NCI-H510A treated with DMSO at 0.1 percent for 48 hours (cell line): ENCODE measurements at places on chromosomes 4 and X.

GRCh38 chr4:118772081-118772766 lies 63.7 kb downstream of the SEC24D start:
- DNase-seq: peak; percentile 52

DNA sequence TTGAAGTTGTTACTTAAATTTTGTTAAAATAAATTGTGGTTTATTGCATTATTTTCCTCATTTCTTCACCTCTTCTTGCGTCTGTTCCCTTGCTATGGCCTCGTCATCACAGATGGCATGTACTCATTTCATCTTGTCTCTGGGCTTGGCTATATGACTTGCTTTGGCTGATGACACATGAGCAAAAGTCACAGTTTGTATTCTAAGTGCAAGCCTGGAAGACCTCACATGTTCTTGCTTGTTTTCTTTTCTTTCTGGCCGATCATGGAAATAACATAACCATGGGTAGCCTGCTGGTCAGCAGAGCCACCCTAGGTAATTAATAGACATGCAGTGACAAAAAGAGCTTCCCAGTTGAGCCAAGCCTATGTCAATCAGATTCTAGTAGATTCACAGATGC lies 527.9 kb downstream of the SPRY1 start:
- DNase-seq: no peak

- DNase-seq: peak; percentile 39
These were observed at the start of gene ZCCHC12 for GRCh38 chrX:118823263-118824172. Gene ZCCHC12, plus strand, starts transcription at chrX:118823824. Its CDS starts 1,421 bp downstream, at chrX:118825245.

DNA sequence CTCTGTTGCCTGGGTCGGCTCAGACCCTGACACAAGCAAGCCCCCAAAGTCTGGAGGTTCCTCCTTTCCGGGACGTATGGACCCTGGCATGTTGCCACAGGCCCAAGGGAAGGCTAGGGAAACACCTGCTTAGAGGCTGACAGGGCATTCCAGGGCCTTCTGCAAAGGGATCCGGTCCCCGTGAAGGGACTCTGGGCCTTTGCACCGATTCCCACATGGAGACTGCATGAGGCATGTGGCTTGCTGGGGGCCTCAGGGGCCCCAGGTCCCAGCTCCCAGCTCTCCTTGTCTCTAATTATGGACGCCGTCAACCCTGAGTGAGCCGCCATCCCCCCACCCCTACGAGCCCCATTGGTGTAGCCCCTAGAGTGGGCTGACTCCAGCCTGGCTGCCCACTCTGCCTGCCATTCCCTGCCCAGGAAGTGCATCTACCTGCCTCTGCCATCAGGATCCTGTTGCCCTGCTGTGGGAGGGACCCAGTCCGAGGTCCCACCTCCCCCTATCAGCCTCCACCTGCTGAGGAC lies 4.2 kb upstream of the RGS12 start:
- no peak for DNase-seq

- no peak for DNase-seq
These were observed 21.8 kb downstream of the NOP14 start for GRCh38 chr4:2941138-2942036.

- DNase-seq: peak; percentile 71
These were observed 27.3 kb upstream of the STS start for GRCh38 chrX:7119950-7120877.

GRCh38 chr4:158176108-158176507 lies 3.3 kb upstream of the GASK1B start:
- no peak for DNase-seq

DNA sequence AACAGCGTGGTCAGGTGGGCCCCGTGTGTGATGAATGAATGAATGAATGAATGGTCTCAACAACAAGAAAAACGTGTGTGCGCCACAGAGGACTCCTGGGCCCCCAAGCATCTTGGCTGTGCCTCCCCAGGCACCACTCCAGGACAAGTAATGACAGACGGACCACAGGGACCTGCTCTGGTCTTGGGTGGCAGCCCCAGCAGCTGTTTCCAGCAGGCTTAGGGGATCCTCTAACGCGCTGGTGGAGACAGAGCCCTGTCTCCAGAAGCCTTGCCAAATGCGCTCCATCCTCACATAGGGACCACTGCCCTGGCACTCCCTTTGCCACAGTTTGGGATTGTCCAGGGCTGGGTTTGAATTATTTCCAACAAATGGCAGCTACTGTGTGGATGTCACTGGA lies 39.1 kb downstream of the PSAPL1 start:
- no peak for DNase-seq

DNA sequence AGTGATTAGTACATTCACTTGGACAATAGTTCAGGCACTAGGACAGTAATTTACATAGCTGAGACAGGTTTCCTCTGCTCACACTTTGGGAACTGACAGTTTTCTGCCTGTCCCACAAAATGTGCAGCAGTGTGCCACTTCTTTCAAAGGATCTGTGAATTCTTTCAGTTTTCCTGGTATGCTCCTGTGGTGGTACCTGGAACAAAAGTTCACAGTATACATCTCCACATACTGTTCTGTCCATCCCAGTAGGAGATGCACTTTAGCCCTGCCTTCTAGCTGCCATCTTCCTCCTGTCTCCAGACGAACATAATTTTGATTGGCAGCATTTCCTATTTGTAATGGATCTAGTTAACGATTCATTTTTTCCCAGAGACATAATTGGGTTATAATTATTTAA lies 360.8 kb upstream of the CXorf51B start:
- DNase-seq: no peak

- no peak for DNase-seq
These were observed 78.7 kb downstream of the SUPT20HL2 start for GRCh38 chrX:24235084-24235710.

GRCh38 chrX:23465105-23465791 lies 130.6 kb downstream of the PTCHD1 start:
- DNase-seq: no peak

DNA sequence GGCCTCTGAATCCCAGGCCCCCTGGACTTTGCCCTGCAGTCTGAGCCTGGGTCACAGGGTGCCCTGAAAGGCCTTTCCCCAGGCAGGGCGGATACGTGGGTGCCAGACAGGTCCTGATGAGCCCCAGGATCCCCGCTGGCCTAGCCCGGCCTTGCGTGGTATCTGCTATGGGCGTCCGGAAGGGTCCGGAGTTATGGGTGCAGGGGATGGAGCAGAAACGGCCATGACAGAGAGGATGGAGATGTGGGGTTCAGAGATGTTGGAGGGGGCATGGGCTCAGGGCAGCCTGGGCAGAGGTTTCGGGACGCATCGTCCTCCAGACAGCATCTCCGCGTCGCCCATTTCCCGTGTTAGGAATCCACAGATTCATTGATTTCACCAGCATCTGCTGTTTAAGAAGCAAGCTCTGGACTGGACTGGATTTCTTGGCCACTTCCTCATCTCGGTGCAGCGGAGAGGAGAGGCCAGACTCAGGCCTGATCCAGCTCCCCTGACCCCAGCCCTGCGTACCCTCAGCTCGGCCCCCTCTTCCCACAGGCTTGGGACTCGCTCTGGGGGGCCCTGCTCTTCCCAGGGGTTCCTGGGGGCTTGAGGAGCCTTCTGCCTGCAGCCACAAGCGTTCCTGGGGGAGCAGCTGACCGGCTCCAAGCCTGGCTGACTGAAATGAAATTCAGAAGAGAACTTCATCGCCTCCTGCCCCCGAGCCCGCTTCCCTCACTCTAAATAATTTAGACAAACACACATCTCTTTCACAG lies 86.9 kb upstream of the ADRA2C start:
- no peak for DNase-seq

- peak; percentile 93 for DNase-seq
These were observed 62.4 kb downstream of the NPFFR2 start for GRCh38 chr4:72094059-72094797.

GRCh38 chrX:26375346-26375745 lies 159.4 kb downstream of the MAGEB5 start:
- DNase-seq: no peak

DNA sequence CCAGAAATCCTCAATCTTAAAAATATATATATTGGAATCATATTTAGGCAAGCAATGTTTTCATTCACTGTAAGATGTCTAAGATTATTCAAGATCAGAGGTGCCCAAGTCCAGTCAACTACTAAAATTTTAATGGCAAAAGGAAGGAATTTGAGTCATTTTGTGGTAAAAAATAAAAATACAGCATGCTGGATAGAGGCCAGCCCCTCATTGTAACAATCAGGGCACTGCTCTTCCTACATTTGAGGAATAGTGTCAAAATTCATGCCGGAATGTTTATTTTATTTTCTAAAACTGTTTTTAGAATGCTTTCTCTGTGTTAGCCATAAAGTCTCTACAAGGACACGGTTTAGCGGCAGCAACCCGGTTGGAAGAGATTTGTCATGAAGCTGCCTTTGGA lies 49.9 kb upstream of the SRD5A3 start:
- no peak for DNase-seq

DNA sequence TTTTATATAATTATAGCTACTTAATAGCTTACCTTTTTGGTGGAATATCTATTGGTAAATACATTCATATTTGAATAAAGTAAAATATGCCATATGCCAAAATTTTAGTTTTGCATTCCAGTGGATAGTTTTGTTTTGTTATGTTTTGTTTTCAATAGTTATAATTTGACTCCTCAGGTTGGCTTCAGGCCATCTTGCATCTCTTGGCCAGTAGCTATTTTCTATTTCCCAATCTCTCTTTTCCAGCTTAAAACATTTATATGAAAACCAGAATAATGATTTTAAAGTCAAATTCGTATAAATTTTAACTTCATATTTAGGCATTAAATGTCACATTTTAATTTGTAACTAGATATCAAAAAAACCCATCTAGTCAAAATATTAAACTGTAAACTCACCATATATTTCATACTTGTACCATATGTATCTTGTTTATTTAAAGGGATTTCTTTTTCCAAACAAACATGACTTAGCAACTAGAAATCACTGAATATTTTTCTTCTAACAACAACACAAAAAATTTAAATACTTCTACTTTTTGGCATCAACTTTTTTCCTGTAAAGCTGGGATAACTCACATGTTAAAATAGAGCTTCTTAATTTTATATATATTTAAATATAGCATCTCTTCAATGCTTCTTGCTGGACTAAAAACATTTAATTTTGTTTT lies 1209.6 kb downstream of the PCDH7 start:
- no peak for DNase-seq
